ENCODE measurements at places on chromosomes 11 and 22.

DNA sequence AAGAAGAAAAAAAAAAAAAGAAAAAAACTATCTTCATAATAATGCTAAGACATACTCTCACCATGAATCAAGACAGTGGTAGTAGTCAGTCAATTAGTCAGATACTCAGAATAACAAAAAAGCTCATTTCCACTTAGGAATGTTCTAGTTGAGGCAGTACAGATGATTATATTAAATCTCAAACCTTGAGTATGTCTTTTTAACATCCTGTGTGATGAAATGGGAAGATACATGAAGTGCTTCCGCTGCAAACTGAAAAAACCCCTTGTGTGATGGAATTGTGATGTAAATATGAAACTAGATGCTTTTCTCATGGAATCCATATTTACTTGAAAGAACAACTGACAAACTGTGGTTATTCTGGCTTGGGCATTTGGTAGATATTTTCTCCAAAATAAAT lies 13.7 kb downstream of the AMOTL1 start:
- DNase-seq, result no peak

DNA sequence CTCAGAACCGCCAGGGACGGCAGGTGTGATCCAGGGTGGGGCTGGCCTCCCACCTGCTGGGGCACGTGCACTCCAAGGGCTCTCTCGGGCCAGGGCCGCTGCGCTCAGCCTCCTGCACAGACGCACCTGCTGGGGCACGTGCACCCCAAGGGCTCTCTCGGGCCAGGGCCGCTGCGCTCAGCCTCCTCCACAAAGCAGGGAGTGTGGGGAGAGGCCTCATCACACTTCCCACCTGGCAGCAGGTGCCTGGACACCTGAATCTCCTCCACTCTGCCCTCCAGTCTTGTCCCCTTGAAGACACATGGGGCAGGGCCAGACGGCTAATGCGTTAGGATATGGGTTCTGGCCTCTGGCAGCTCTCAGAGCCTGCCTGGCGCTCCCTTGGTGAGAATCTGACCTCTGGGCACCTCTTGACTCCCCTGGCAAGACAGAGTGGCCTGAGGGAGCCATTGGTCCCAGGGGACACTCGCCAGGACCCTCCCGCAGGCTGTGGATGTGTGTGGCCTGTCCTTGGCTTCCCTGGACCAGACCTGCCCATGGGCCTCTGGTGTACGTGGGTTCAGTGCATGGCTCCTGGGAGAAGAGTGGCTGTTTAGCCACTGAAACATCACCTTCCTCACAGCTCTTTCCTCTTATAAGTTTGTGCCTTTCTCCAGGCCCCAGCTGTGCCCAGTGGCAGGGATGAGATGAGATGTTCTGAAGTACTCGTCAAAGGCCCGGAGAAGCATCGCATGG lies 73.5 kb downstream of the BRD1 start:
- no peak for DNase-seq

GRCh38 chr22:27648074-27648473 lies 153.5 kb downstream of the MN1 start:
- DNase-seq, result no peak

DNA sequence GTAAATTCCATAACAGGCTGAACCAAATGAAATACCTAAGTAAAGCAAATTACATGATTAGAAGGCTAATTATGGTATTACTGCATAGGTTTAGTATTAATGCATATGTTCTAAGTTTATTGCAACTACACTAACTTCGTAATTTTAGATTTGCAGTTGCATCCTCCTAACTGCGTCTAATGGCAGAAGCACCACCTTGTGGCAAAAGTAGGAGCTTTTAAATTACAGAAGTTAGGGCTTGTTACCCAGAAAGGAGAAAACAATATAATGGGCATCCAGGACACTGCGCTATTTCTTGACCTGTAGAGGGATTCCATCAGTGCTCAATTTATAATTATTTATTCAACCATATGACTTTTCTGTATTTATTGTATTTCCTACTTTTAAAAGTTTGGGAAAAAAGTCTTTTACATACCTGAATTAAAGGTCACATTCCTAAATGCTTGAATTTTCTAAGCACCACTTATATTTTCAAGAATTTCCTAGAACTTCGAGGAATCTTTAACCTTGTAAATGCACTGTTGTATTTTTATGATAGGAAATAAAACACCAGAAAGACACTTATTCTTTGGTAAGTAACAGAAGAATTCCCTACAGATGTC lies 16.3 kb upstream of the GPR83 start:
- no peak for DNase-seq

GRCh38 chr11:66277471-66278362 lies at the start of gene CNIH2:
CNIH2 (plus strand) TSS chr11:66278175; CDS start chr11:66278457, 282 bp downstream.
- peak; percentile 66 for DNase-seq

DNA sequence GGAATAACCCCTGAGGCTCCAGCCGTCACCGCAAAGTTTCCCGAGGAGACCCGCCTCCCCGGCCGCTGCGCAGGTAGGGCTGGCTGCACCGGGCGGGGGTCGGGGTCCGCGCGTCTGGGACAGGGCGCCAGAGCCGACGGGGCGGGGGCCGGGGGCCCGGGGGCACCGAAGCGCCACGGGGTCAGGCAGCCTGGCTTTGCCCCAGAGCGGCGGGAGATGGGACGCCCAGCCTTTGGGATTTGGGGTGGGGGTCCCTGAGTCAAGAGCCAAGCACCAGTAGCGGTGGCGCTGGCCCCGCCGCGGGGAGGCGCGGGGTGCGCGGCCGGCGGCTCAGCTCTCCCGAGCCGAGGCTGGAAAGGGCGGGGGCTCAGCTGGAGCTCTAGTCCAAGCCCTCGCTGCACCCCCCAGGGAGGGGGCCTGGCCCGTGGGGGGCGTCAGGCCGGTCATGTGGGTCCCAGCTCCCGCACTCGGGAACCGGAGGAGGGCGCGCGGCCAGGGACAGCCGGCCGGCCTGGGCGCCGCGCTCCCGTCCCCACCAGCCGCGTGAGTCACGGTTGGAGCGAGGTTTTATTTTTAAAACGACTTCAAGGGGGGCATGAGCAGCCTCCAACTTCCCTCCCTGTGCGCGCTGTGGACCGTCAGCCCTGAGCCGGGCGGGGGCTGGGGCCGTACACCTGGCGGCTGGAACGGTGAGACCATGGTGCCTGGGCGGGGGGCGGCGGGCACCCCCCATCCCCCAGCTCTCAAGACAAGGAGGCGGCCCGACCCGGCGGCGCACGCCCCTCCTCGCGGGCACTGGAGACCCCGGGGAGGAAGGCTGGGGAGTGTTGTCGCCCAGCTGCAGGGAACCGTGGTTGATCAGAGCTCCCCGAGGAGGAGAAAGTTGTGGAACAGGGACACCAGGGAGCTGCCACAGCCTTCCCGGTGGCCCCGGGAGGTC lies 626 bp downstream of the FLRT1 start:
- DNase-seq, result no peak

DNA sequence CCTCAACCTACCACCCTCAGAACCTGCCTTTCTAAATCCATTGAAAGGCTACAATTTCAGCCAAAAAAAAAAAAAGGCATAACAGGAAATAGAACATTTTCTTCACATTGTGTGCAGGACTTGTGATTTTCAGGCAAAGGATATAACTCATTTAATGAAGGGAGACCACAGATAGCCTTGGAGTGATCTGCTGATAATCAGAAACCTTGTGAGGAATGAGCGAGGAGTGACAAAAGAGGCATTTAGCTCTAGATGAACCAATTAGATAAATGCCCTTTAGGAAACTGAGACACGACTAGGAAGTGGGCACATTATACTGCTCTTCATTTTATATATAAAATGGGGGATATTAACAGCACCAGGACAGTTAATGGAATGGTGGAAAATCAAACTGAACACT lies 216.5 kb upstream of the GRIA4 start:
- DNase-seq, result no peak

- no peak for DNase-seq
These were observed 46.9 kb upstream of the SESN3 start for GRCh38 chr11:95277868-95278267.

DNA sequence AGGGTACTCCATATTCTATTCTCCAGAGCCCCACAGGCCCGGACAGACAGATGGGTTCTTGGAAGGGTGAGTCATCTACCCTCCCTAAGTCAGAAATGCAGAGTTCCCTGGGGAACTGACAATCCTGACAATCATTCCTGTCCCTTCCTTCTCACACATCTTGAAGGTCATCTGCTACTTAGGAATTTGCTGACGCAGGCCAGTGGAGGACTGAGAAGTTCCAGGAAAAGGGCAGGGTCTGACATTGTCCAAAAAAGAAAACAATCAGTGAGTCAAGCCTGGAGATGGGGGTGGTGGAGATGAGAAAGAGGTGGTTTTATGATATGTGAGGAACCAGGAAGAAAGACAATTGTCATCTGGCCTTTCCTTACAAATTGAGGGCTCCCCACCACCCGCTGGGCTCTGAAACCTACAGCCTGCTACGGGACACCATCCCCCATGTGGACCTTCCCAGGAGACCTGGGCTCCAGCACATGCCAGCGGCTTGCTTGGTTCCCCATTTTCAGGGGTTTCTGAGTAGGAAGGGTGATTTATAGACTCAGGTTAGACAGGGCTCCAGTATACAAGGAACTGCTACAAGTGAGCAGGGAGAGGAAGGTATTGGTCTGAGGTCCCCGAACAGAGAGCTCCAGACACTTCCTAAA lies 12.9 kb downstream of the CD59 start:
- no peak for DNase-seq

GRCh38 chr22:17172029-17172833 lies 13.2 kb upstream of the HDHD5 start:
- DNase-seq, result peak; percentile 17

GRCh38 chr11:79458709-79459108 lies 17.9 kb upstream of the TENM4 start:
- DNase-seq, result no peak

DNA sequence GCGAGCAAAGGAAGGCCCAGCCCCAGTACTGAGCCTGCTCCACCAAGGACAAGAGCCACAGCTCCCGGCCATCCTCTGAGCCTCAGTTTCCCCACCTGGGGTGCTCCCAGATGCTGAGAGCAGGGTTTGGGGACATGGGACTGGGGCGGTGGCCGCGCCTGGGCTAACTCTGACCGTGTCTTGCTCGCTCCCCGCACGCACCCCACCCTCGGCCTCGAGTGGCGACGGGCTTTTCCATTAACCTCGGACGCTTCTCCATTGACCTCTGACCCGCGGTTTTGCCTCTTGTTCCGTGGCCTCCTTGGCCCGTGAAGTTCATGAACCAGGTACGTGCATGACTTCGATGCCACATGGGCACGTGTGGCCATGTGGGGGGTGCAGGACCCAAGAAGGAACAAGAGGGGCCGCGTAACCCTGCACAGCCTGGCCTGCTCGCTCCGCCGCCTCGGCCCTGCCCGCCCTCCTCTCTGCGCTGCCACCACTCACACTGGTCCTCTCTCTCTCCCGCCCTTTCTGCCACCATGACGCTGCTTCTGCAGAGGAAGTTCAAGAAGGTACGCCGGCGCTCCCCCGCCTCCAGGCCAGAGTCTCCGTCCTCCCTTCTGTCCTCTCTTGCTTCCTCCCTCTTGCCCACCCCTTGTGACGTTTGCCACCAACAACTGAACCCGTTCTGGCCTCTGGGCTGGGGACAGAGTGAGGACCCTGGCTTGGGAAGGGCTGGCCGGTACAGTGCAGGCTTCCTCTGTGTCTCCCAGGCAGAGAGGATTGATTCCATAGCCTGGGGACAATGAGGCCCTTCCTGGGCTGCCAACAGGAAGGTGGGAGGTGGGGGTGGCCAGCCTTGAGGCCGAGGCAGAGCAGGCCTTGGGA lies 6.9 kb downstream of the TNNT3 start:
- DNase-seq, result no peak

DNA sequence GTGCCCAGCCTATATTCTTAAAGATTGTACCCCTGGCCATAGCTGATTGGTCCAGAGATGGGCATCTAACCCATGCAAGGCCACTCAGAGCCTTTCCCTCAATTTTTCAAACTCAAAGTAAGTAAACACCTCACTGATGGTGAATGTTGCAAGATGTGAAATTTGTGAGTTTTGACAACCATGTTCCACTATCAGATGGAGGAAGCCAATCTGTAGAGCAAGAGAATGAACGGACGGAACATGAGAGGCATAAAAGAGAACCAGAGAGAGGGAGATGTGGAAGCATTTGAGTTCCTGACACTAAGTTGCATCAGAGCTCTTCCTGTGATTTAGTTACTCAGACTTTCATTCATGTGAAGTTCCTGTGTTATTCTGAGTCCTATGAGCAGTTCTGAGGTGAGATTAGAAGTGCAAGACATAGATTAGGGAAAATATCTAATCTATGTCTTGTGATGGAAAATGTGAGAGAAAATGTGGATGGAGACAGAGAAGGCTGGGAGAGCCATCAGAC lies 73.3 kb downstream of the PRSS23 start:
- no peak for DNase-seq

DNA sequence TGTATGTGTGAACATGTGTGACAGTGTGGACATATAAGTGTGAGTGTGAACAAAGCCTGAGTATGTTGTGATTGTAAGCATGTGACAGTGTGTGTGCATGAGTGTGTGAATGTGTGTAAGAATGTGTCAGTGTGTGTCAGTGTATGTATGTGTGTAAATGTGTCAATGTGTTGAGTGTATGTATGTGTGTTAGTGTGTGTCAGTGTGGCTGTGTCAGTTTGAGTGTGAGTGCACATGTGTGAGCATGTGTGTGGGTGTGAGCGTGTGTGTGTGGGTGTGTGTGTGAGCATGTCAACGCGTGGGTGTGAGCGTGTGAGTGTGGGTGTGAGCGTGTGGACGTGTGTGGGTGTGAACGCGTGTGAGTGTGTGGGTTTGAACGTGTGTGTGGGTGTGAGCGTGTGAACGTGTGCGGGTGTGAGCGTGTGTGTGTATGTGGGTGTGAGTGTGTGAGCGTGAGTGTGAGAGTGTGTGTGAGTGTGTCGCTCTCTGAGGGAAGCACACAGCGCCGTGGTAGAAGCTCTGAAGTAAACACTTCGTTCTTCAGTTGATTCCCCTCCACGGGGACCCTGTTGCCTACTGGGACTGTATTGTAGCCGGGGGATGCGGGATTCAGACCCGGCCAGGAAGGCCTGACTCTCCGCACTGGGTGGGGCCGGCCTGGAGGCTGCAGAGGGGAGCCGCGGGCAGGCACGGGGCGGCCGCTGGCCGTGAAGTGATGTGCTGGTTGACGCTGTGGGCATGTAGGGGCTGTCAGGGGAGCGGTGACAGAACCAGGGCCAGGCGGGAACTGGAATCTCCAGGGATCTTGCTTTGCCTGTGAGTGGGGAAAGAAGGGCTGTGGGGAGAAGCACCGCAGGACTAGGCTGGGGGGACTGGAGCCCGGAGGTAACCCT lies 21.1 kb downstream of the RPS6KA4 start:
- no peak for DNase-seq

DNA sequence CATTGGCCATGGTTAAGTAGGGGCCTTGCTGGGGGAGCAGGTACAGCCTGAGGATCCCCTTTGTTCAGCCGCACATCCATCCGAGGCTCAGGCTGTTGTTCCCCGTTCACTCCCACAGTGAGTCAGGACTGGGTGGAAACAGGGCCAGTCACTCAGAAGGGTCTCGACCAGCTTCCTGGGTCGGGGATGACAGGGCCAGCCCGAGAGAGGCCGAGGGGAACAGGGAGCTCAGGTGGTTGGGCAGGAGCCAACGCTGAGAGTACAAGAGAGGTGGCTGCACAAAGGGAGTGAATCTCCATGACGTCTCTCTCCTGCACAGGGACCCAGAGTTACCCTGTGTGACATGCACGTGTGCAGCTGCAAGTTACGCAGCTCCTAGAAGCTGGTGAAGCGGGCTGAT lies 97.2 kb upstream of the SHANK2 start:
- no peak for DNase-seq

GRCh38 chr22:40890881-40891280 lies 29.0 kb upstream of the DNAJB7 start:
- no peak for DNase-seq

- no peak for DNase-seq
These were observed 9.9 kb upstream of the CELSR1 start for GRCh38 chr22:46547179-46547882.

All from endothelial cell (in vitro differentiated cells).